ENCODE measurements at places on chromosomes 13 and 19.

DNA sequence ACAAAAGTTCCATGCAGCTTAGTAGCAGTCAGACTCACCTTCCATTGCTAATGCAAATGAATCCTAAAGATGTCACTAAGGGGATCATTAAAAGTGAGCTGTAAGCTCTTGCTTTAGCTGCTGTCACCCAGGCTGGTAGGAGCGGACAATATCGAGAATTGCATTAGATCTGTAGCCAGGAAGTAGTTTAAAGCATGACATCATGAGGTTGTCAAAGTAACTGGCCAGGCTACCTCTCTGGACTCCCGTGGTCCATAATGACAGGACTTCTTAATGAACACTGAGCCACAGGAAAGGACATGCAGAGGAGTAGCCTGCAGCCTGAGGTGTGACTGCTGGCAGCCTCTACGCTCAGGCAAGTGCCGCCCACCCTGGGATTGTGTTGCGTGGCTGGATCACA lies 522.3 kb upstream of the NBEA start:
- no peak for DNase-seq

- DNase-seq: no peak
These were observed at the start of gene SYCN for GRCh38 chr19:39203372-39204341. TSS of gene SYCN (minus strand) at chr19:39204263. CDS start at chr19:39204254, 9 bp downstream.

GRCh38 chr13:61751039-61751438 lies 335.4 kb upstream of the PCDH20 start:
- DNase-seq: no peak

- no peak for DNase-seq
These were observed 403.0 kb downstream of the LMO7 start for GRCh38 chr13:76038920-76039716.

GRCh38 chr19:46186717-46187101 lies 38.7 kb downstream of the IGFL2 start:
- DNase-seq: no peak

GRCh38 chr19:13861392-13861713 lies 15.6 kb upstream of the NANOS3 start:
- no peak for DNase-seq

Data from stimulated activated CD4-positive, alpha-beta T cell treated with anti-CD3 and anti-CD28 coated beads, Interleukin-1b, Interleukin-23, amount 100 ng/mL, for 48 hours (primary cell).